ENCODE measurements at places on chromosomes 4 and X.

DNA sequence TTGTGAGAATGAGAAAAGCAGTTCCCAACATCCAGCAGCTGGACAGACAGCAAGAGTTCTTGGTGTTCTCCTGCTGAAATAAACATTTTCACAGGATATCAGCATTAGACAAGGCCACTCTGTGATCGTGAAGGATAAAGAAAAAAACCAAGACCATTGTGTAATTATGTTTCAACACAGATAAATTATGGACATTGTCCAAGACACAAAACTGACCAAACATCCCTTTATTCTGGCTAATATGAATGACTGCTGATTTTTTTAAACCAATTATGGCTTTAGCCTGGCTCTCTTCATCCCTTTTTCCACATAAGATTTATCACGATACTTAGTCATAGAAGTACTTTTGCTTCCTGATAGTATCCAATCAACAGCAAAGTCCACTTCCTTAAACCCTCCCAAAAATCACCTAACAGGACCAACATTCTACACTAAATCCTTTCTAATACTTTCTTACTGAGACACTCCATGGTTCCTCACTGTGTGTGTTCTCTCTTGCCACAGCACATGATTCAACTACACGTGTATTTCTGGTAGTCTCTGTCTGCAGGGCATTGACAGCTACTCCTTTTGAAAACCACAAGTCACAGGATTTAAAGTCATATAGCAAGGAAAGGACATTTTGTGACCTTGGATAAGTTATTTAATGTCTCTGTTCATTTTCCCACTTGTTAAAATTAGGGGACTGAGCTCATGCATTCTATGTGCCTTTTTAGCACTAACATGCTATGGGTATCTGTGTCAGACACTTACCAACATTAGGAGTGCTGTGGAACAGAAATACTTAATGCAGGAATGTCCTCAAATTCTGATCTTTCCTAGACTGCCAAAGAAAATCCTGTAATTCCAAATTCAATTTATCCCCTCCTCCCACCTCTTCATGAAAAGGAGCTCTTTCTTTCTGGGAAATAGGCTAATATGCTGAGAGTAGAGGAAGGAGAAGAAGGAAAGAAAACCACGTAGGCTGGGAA is 137.2 kb upstream of the PGRMC2 start:
- DNase-seq: no peak

- no peak for DNase-seq
These were observed 37.2 kb downstream of the BTC start for GRCh38 chr4:74757136-74757535.

- no peak for DNase-seq
These were observed 617 bp upstream of the GPR34 start for GRCh38 chrX:41688156-41688555.

GRCh38 chr4:186765138-186765537 is 41.5 kb upstream of the FAT1 start:
- DNase-seq: no peak

DNA sequence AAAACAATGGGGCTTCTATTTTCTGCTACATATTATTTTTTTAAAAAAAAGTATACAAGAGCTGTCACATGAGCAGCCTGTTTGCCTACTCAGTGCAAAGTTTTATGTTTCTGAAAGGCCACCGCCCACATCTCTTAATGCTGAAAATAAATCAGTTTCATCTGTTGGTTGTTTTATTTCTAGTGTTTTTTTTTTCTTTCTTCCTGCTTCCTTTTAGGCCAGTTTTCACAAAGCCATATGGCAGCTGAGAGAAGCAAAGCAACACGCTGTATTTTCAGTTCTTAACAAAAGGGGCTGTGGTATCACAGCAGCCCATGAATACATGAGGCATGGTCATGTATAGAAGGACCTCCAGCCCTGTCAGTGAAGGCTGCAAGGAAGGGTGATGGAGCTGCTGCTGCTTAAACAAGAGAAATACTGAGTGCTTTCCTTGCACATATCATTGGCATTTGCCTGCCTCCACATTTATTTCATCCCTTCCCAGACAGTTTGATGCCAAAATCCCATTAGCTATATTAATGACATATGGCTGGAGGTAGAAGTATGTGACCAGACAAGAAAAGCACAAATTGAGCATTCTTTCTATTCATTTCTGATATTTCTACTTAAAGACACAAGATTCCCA is 172.5 kb downstream of the PCDH18 start:
- DNase-seq: no peak

- no peak for DNase-seq
These were observed 29.4 kb downstream of the DTHD1 start for GRCh38 chr4:36310793-36311192.

GRCh38 chr4:143654571-143654970 is 45.9 kb downstream of the FREM3 start:
- no peak for DNase-seq

All from HTR-8/SVneo (cell line).